ENCODE measurements at places on chromosomes 7 and 10. TPM values are rescaled to one million over a fixed set of nuclear protein-coding genes. Genes with fewer than 3 reads are reported as not detected.

DNA sequence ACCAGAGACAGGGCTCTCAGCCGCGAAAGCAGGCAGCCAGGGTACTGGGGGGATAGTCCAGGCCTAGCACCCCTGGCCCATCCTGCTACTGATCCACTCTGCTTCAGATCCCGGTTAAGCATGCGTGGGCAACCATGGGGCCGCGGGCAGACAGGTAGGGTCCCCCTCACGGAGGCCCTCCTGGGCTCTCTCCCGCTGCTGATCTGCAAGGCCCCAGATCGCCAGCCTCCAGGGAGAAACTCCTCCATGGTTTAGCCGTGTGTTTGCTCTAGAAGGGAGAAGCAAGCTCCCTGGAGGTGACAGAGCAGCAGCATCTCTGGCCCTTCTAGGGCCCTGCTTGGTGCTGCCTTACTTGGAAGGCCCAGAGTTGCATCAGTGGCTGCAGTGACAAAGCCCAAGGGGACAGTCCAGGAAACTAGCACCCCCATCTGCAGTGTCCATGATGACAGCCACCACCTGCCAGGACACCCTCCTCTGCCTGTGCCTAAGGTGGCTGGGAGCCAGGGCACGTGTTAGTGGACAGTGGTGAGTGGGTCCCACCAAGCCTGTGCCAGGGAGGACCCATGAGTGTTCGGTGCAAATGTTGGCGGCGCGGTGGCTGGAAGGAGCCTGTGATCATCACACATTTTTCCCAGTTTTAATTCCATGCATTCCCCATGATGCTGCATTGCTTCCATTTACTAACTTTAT, 29.2 kb downstream of the CALML5 start:
- H3K27me3 ChIP-seq = no peaks in the 10 kb centered on the region
- H3K4me1 ChIP-seq = peaks cover 8% of the 10 kb centered on the region
- H3K27ac ChIP-seq = no peak overlapping the region
- no peak overlapping the region for H3K4me3 ChIP-seq
- no peak for DNase-seq
- H3K36me3 ChIP-seq = no peaks in the 10 kb centered on the region

DNA sequence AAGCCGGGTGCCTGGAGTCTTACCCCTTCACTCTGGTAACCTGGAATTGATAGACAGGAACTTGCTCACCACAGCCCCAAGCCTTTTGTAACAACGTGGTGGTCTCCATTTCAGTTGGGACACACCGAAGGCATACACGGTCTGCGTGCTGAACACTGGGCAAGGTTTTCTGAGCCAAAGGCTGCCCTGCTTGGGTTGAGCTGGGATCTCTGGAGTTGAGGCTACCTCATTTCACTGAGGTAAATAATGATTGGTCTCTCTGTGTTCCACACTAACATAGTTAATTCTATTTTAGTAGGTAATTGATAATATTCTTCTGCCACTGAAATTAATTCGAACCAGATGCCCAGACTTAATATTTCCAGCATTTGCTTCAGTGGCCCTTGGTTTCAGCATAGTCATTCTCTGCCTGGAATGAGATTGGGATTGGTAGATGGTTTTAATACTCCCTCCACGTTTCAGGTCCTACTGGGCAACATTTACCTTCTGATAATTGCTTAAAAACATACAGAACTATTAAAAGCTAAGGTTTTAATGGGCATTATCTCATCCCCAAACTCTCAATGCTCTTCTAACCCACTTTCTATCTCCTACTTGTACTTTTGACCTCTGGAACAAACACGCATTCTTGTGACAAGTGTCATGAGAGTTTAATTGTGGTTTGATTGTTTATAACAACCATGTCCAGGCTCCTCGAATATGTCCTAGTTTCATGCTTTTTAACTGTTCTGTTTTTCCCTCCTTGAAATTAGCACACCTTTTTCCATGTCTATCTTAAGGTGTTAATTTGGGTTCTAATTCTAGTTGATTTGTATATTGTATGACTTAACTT, 202.3 kb upstream of the KLF6 start:
- H3K36me3 ChIP-seq = no peaks in the 10 kb centered on the region
- no peaks in the 10 kb centered on the region for H3K27me3 ChIP-seq
- H3K4me1 ChIP-seq = 0 out of 2 replicates have a peak, but pooled peaks cover 3% of the 10 kb centered on the region
- no peak overlapping the region for H3K4me3 ChIP-seq
- DNase-seq = peak; percentile 34

GRCh38 chr10:52313256-52313932, 687 bp upstream of the DKK1 start:
- no peaks in the 10 kb centered on the region for H3K27me3 ChIP-seq
- DNase-seq = peak; percentile 32
- H3K4me3 ChIP-seq = peak overlapping the region; percentile 81
- peaks cover 6% of the 10 kb centered on the region for H3K36me3 ChIP-seq
- peaks cover 5% of the 10 kb centered on the region for H3K4me1 ChIP-seq

LLCFC1 gene
- total RNA-seq = not detected

DNA sequence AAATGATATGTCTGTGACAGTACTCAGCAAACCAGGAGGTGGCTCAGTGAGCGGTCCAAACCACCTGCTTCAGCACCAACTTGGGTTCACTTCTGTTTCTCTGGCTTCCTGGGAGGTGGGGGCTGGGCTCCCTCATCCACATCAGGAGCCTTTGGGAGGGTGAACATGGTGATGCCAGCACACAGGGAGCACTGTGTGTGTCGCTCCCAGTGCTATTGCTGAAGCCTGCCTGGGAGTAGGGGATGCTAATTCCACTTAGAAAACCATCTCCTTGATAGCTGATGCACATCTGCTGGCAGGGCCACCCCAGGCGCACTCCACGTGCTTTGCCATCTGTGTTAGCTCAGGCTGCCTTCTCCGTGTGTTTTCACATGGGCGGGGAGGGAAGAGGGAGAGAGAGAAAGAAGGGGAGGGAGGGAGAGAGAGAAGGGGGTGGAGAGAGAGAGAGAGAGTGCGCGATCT, 58.0 kb downstream of the RAMP3 start:
- H3K36me3 ChIP-seq = no peaks in the 10 kb centered on the region
- H3K27ac ChIP-seq = no peak overlapping the region
- no peak overlapping the region for H3K4me3 ChIP-seq
- DNase-seq = no peak
- H3K4me1 ChIP-seq = no peaks in the 10 kb centered on the region
- peaks cover 33% of the 10 kb centered on the region for H3K27me3 ChIP-seq

DNA sequence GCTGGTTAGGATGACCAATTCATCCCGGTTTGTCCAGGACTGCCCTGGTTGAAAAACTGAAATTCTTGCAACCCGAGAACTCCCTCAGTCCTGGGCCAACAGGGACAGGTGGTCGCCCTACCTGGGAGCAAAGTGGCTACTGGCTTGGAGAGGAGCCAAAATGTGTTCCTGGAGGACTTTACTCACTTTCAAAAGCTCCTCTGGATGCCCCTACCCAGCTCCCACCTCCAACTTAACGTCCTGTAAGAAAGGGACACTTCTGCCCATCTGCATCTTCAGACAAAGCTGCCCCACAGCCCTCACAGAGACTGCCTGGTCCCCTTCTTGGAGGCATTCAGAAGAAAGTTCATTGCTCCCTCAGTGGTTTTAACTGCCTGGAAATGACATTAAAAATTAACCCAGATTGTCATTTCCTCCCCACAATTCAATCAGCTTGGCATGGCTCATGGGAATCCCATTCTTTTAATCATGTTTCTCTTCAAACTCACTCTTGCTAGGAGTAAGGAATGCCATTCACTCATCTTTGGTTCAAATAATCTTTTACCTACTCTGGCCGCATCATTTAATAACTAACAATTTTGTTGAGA, 24.0 kb upstream of the HSPA12A start:
- H3K27me3 ChIP-seq = no peaks in the 10 kb centered on the region
- no peak overlapping the region for H3K27ac ChIP-seq
- no peak for DNase-seq
- H3K4me3 ChIP-seq = no peak overlapping the region

DNA sequence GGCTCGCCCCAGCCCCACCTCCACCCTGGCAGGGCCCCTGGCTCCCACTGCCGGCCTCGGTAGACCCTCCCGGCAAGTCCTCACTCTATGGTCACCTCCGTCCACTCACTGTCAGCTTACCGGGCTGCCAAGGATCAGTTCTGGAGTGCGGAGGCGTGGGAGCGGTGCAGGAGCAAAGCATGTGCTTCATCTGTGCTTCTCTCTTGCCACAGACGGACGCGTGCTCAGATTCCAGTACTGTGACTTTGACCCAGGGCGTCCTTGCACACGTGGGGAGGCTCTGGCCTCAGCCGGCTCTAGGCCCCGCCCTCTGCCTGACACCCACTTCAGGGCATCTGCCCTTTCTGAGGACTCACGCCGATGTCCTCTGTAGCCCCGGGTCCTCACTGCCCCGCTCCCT, 547.5 kb upstream of the FOXK1 start:
- DNase-seq = no peak
- no peaks in the 10 kb centered on the region for H3K27me3 ChIP-seq
- H3K4me3 ChIP-seq = no peak overlapping the region
- no peak overlapping the region for H3K27ac ChIP-seq

DNA sequence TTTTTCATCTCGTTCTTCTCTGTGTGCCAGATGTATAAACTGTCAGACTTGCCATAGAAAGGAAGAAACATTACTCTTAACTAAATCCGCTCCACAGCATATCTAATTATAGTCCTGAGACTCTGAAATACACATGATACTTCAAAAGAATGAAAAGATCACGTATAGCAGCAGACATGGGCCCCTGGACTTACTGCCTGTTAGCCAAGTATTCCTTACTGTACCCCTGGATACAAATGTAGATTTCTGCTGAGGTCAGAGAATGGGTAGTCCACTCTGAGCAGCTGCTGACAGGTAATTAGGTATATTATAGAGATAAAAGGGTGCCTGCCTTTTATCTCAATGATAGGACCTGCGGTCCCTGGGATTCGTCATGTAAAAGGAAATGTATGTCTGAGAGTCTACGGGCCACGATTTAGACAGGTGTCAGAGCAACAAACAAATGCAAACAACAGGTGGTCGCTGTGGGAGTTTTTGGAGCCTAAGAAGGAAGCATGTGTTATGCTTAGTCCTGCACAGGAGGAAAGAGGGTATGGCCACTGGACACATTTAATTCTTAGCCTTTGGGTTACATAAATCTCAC, 69.4 kb downstream of the VOPP1 start:
- no peak for DNase-seq
- peaks cover 10% of the 10 kb centered on the region for H3K4me1 ChIP-seq
- H3K27me3 ChIP-seq = no peaks in the 10 kb centered on the region
- H3K4me3 ChIP-seq = no peak overlapping the region

DNA sequence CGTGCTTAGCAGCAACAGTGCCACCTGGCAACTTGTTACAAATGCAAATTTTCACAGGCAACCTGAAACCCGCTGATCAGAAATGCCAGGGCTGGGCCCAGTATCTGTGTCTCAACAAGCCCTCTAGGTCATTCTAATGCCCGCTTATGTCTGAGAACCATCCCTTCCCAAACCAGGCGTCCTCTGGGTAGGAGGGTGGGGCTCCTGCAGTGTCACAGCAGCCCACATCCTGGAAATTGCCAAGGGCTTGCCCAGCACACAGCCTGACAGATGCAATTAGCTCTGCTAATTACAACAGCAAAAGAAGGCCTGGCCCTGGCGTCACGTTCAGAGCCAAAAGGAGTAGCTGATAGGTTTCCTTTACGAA, 15.9 kb downstream of the ITPRIP start:
- no peak overlapping the region for H3K27ac ChIP-seq
- H3K4me3 ChIP-seq = no peak overlapping the region
- H3K27me3 ChIP-seq = no peaks in the 10 kb centered on the region
- no peaks in the 10 kb centered on the region for H3K36me3 ChIP-seq
- peaks cover 45% of the 10 kb centered on the region for H3K4me1 ChIP-seq
- no peak for DNase-seq

- H3K36me3 ChIP-seq = no peaks in the 10 kb centered on the region
- peak; percentile 87 for DNase-seq
- H3K27ac ChIP-seq = no peak overlapping the region
- no peak overlapping the region for H3K4me3 ChIP-seq
- H3K27me3 ChIP-seq = no peaks in the 10 kb centered on the region
- H3K4me1 ChIP-seq = peaks cover 7% of the 10 kb centered on the region
Measured at GRCh38 chr7:105268056-105268455, 120.7 kb downstream of the SRPK2 start.

DNA sequence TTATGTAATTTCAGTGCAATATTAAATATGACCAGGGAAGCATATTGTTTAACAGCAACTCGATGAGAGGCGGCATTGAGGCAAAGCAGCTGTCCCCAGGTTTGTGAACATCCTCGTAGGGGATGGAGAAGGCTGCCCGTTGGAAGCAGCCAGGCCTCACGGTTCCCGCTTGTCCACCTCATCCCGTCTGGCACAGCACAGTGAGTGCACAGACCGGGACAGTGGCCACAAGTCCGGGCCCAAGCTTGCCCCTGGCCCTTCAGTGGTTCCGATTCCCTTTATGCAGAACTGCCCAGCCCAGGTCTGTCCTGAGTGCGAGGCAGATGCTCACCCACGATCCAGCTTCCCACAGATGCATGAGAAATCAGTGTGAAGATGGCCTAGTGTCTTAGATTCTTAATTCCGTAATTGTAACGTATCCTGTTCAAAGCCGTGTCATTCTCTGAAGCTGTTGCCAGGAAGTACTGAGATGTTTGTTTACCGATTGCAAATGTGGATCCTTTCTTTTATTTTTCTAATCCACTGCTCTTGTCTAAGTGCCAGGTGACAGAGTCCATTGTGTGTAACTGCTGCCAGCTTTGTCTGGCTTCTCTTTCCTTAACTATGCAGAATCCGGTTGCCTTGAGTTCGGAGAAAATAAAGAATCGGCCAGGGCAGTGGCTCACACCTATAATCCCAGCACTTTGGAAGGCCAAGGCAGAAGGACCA, 35.5 kb downstream of the PFKP start:
- H3K4me1 ChIP-seq = peaks cover 21% of the 10 kb centered on the region
- peak; percentile 36 for DNase-seq
- peaks cover 63% of the 10 kb centered on the region for H3K36me3 ChIP-seq
- H3K4me3 ChIP-seq = no peak overlapping the region
- H3K27me3 ChIP-seq = no peaks in the 10 kb centered on the region
- peak overlapping the region; percentile 33 for H3K27ac ChIP-seq

DNA sequence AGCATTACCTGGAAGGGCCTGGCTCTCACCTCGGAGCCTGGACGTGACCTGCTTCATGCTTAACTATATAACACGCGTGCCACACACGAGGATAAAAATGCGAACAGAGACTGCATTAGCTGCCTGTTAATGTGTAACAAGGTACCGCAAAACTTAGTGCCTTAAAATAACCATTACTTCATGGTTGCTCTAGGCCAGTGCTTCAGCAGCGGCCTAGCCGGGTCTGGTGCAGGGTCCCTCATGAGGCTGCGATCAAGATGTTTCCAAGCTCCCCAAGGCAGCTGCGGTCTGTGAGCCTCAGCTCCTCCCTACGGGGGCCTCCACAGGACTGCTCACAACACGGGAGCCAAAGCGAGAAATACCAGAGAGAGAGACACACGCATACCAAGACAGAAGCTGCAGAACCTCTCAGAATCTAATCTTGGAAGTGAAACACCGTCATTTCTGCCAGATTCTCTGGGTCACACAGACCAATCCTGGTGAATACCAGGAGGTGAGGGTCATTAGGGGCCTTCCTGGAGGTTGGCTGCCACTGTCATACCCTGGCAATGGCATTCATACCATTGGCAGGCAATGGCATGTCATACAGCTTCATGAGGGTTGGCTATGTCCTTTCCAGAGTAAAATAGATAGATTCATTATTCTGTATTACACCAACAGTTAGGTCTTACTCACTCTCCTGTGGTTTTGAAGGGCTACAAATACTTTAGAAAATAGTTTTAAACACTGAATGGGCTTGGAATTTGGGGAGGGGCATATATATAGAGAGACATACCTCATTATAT, 94.5 kb downstream of the HIPK2 start:
- peak overlapping the region; percentile 86 for H3K27ac ChIP-seq
- DNase-seq = peak; percentile 61
- peaks cover 38% of the 10 kb centered on the region for H3K4me1 ChIP-seq
- no peak overlapping the region for H3K4me3 ChIP-seq

CRHR2 gene
- not detected for total RNA-seq

- H3K4me3 ChIP-seq = no peak overlapping the region
- H3K4me1 ChIP-seq = no peaks in the 10 kb centered on the region
- DNase-seq = no peak
Measured at GRCh38 chr10:69498711-69499471, 47.6 kb downstream of the TSPAN15 start.

Measured in IMR-90 (cell line).